ELF-1 (cell line): ENCODE measurements at places on chromosomes 4 and X.

DNA sequence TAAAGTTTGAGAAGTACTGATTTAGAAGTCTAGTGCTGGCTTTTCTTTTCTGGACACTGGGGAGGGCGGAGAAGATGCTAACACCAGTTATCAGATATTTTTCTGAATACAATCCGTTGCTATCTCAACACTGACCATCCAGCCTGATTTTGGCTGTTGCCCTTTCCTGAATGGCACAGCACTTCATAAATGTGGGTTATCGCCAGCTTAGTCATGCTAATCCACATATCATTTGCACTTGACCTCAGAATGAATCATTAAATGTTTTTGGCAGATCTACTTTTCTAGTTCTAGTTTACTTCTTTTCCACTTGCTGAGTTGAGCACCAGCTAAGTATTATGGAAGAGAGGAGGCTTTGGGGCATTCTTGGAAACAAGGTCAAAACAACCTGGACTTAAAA is 60.8 kb upstream of the ESX1 start:
- DNase-seq, result no peak

DNA sequence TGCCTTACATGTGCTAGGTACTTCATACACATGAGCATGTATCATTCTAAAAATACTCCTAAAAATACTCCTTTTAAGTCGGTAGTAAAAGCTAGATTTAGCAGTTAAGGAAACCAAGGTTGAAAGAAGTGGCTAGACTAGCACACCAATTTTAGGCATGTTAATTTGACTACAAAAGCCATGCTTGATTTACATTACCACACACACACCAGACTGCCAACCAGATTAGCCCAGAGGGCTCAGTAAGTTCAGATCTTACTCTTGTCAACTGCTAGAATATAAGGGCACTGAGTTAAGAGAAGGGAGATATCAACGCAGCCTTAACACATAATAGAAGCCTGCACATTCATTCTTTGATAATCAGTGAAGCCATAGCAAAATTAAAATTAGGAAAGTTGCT is 117.9 kb downstream of the MID1IP1 start:
- DNase-seq, result no peak

GRCh38 chrX:122517786-122518185 is 666.3 kb upstream of the GRIA3 start:
- DNase-seq, result no peak

GRCh38 chrX:19904778-19905367 is 17.5 kb upstream of the SH3KBP1 start:
- DNase-seq, result peak; percentile 69

GRCh38 chrX:39724544-39724943 is 373.2 kb downstream of the BCOR start:
- no peak for DNase-seq

DNA sequence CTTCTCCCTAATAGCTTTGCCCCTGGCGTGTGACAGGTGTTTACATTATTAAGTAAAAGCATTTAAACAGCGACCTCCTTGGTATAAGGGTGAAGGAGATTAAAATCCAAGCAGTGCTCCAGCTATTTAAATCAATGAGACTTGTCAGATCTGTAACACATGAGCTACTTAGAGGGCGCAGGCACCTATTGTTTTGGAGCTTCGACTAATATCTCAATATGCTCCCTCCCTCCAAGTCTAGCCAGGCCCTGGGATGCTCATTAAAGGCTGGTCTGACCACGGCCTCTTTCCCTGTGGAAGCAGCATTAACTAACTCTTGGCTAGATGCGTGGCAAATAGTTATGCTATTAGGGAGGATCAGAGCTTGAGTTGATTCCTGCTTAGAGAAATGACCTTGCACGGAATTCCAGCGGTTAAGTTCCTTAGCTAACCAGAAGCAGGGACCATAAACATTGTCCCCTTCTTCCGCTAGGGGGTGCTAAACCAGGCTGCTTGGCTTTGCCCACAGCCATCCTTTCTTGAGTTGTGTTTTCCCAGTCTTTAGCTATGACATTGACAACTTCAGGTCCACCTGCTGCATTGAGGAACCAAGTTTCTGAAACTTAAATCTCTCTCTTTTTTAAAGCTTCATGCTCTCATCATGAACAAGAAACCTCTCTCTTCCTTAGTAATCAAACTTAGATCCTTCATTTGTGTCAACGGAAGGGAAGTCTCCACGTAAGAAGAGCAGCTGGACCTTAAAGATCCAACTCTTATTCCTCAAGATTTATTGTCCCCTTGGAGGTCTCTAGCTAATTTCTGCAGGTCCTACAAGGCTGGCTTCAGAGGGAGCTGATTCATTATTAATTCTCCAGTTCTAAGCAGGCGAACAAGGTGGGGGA is 80.7 kb upstream of the IGFBP7 start:
- peak; percentile 85 for DNase-seq

GRCh38 chr4:26764231-26764630 is 96.4 kb upstream of the STIM2 start:
- DNase-seq, result no peak

DNA sequence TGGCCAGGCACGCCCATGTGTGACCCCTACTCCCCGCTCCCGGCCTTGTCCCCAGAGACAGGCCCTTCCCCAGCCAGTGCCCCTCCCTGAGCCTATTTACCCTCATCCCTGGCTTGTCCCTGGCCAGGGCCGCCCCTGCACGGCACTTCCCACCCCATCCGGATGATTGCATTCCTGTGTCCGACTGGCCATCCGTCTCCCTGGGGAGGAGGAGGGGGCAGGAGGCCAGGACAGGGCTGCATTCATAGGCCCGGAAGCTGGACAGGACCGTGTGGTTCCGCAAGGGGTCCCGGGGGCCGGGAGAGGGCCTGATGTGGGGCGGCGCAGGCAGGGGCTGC is 22.8 kb downstream of the CTBP1 start:
- DNase-seq, result no peak

DNA sequence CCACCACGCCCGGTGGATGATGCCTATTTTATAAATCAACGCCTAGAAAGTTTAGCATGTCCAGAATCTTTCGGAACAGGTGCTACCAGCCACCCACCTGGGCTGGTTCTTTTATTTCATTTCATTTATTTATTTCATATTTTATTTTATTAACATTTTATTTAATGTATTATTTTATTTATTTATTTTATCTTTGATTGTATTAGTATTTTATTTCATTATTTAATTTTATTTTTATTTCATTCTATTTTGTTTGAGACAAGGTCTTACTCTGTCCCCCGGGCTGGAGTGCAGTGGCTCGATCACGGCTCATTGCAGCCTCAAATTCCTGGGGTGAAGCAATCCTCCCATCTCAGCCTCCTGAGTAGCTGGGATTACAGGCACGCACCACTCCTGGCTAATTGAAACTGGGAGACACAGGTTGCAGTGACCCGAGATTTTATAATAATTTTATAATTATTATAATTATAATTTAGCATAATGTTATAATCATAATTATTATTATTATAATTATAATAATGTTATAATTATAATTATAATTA is 187.2 kb downstream of the SHOX start:
- no peak for DNase-seq

- no peak for DNase-seq
Observed at GRCh38 chrX:75303795-75304194, 29.9 kb downstream of the UPRT start.

DNA sequence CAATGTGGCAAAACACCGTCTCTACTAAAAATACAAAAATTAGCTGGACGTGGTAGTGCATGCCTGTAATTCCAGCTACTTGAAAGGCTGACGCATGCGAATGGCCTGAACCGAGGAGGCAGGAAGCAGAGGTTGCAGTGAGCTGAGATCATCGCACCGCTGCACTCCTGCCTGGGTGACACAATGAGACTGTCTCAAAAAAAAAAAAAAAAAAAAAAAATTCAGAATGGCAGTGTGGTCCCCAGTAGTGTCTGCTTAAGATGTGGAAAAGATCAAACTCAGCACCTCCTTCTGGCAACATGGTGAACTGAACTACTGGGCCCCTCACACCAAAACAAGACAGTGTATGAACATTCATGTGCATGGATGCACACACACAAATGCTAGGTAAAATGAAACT is 32.2 kb downstream of the SMS start:
- DNase-seq, result peak; percentile 61

- DNase-seq, result no peak
Observed at GRCh38 chrX:17547658-17548057, 172.7 kb downstream of the NHS start.

GRCh38 chrX:16186380-16187007 is 19.2 kb downstream of the MAGEB17 start:
- DNase-seq, result peak; percentile 60

DNA sequence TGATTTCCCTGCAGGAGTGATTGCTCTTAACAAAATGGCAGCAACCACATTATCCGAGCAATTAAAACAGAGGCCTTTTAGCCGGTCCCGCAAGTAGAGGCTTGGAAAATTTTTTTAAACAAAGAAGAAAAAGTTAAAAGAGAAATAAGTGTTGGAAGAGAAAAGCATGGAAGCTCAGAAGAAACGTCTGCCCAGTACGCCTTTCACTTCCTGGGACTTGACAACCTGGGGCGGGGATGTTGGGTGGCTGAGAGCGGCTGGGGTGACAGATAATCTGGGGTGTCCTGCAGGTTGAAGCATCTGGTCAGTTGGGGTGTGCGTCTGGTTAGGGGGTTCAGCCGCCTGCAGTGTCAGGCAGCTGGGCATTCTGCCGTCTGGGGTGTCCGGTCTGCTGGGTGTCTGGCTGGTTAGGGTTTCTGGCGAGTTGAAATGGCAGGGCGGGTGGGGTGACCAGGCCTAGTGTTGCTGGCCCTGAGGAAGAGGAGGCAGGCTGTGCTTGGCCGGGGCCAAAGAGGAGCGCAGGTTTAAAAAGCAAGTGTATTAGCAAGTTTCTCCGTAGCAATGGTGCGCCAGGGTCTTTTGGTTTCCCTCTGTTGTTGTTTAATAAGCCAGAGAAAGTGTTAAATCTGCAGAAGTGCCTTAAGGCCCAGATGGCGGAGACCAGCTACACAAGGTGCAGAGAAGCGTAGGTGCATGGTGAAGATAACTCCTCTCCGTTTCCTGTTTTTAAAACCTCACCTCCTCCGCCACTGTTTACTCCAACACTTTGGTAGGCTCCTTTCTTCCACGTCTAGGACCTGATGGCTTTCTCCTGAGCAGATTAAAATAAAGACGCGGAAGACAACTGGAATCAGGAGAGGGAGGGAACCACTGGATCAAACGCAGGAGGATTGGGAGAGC is 5.6 kb downstream of the HAND2 start:
- DNase-seq, result peak; percentile 37

- DNase-seq, result no peak
Observed at GRCh38 chrX:68098431-68098830, 334.9 kb downstream of the OPHN1 start.

DNA sequence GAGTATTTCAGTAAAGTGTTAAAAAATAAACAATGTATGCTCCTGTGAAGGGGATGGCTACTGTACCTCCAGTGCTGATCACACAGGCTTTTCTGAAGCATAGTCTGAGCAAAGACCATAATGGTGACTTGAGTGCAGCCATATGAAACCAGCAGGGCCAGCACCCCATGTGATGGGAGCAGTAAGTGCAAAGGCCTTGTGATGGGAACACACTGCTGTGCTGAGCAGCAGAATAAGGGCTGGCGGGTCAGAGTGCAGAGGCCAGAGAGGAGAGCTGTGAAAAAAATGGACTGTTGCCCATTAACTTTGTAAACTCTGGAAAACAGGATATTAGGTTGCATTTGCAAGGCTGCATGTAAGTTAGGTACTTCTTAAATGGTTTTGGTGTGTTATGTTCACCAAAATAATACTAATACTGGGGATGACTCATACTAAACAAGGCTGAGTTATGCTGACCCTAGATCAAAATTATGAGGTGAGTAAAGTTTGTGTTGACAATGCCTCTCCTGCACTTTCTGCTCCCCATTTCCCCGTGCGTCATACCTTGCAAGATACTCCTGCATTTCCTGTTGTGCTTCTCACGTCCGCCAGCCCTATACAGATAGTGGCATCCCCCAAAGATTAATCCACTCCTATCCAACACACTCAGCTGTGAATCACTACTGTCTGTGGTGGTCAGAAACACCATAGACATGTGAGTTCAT is 67.0 kb upstream of the FAM9A start:
- DNase-seq, result no peak

DNA sequence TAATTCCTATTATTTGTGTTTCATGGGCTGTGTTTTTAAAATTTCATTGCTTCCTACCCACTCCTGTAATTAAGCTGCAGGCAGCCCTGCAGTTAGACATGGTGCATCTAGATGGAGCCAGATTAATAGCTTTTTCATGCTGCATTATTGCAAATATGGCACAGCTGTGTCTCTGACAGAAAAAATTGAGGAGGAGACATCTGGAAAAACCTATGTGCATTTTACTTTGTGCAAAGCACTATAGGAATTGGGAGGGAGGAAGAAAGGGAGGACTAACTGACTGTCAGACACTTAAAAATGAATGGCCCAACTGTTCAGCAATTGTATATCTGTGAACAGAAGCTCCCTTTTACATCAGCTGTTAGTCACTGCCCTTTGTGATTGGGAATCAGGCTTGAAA is 8.1 kb upstream of the RPGR start:
- no peak for DNase-seq

GRCh38 chrX:1727531-1728027 is 112.7 kb downstream of the ASMT start:
- peak; percentile 94 for DNase-seq

DNA sequence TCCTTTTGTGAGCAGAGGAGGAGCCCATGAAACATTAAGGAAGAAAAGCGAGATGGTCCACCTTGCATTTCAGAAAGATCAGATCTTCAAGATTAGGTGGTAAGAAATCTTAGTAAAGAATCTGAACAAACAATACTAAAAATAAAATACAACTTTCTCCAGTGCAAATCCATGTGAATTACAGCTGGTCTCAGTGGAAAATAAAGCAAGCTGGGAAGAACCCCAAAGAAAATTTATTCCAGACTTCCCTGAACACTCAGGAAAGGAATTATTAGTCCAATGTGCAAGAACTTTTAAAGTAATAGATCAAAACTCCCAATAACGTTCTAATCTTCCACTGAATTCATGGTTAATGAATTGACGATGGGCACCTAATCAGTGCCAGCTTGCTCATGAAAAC is 37.3 kb upstream of the C1QTNF7 start:
- no peak for DNase-seq

DNA sequence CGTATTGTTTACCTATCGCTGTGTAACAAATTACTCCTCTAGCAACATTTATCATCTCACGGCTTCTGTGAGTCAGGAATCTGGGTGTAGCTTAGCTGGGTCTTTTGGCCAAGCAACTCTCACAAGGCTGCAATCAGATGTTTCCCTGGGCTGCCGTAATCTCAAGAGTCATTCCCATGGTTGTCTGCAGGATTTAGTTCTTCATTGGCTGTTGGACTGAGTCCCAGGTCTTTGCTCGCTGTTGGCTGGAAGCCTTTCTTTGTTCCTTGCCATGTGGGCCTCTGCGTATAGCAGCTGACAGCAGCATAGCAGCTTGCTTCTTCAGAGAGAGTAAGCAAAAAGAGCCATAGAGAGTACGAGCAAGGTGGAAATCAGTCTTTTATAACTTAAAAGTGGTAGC is 16.8 kb downstream of the POLR2B start:
- no peak for DNase-seq

GRCh38 chr4:35556387-35556786 is 687.9 kb downstream of the ARAP2 start:
- no peak for DNase-seq
